ENCODE measurements at places on chromosomes 4 and X. TPM values are rescaled to one million over a fixed set of nuclear protein-coding genes. Genes with fewer than 3 reads are reported as not detected.

The MBTPS2 gene
- total RNA-seq = 13.1 TPM

The GUCY1B1 gene
- total RNA-seq = 6.3 TPM

The TEX11 gene
- not detected for total RNA-seq

The CFAP99 gene
- total RNA-seq = not detected

The PLP2 gene
- 2.6 TPM for total RNA-seq
